ENCODE measurements at places on chromosomes 2 and 18.

DNA sequence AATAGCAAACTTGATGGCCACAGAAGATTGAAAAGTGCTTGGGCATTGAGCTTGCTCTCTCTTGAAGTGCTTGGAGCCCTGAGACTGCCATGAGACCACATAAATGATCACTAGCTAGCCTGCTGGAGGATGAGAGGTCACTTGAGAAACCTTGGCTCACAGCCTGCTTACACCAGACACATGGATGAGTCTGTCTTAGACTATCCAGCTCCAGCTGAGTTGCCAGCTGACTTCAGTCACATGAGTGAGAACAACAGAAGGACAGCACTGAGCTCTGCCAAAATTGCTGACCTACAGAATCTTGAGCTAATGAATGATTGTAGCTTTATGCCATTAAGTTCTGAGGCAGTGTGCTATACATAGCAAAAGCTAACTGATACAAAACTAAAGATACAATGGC, 18.1 kb downstream of the NABP1 start:
- no peak for DNase-seq

GRCh38 chr2:201852878-201853415, 46.6 kb downstream of the CDK15 start:
- DNase-seq, result no peak

DNA sequence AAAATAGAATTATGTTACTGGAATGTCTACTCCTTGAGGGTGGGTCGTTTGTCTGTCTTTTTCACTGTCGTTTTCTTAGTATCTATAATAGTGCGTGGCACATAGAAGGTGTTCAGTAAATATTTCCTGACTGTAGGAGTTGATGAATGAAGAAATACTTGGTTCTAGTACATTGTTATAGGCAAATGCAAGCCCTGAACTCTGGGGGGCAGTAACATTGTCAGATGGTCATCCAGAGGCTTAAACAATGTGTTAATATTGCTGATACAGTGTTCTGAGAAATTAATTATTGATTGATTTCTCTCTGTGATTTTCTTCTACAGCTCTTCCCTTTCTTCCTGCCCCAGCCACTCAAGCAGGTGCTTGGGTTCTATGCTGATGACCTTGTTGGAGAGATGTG, 24.4 kb upstream of the THOC1 start:
- DNase-seq, result no peak

- DNase-seq, result no peak
Observed at GRCh38 chr2:113977660-113978523, 88.0 kb downstream of the ACTR3 start.

DNA sequence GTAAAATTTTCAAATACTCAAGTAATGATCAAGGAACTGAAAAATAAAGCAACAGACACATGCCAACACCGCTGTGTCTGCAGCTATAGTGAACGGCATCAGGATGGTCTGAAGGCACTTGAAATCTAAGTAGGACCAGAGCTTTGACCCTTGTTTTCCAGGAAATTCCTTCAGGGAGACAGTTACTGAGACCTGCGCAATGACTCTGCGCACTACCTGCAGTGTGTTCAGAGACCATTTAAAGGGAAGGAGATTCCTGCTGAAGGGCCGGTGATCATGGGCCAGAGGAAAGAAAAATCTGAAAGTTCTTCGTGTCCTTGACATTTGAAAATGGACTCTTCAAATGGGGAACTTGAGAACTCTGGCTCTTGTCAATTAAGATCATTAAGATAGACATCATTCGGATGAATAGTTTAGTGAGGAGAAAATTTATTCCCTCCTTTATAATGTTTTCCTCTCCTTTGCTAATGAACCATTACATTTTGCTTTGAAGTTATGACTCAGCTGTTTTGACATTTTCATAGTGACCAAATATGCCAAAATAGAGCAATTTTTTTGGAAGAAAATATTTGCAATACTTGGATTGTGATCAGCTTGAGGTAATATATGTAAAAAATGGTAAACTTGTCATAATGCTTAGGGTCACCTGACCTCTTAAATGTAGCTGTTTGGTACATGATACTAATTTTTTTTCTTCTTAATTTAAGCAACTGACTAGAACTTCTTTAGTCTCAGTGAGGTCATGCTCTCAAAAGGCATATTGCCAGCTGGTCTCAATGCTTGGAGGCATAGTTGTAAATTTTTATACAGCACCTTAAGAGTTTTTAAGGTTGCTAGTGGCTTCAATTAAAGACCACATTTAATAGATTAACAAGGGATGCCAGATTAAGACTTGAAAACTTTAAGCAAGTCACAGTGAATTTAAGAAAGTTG, 329.3 kb downstream of the ARHGAP15 start:
- no peak for DNase-seq

DNA sequence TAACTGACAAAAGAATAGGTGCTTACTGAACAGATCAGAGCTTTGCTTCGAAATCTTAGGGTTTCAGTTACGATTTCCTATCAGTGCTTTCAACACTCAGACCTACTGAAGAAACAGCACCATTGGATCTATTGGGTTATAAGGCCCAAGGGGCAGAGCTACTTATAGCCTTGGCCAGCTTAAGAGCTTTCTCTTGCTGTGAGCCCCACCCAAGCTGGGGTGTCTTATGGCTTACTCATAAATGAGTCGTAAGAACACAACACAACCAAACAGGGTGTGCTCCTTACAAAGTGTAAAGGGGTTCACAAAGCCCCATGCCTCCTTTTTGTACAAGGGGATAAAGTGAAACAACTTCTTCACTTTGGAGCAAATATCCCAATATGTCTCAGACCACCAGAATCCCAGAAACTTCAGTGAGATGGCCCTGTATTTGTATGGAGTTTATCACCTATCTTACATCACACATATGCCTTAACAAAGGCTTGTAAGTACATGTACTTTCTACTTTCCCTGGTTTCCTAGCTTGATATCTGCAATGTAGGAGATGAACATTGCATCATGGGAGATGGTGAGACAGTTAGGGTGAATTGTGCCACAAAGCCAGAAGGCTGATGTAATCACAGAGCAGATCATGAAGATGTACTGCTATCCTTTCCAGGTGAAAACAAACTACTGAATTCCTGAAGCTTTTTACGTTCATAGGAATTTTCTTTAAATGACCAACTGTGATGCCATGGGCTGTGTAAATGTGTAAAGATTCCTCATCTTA, 115.5 kb upstream of the GLI2 start:
- no peak for DNase-seq

DNA sequence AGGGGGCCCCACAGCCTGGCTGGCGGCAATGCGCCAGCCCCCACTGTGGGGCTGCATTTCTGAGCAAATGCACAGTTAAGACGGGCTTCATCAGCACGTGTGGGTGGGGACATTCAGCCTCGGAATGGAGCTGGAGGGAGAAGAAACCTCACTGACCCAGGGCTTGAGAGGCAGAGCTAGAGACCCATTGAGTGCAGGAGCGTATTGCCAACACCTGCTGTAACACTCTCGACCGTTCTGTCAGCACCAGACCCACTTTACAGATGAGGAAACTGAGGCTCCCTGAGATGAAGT, 200.9 kb upstream of the RAB6C start:
- no peak for DNase-seq

DNA sequence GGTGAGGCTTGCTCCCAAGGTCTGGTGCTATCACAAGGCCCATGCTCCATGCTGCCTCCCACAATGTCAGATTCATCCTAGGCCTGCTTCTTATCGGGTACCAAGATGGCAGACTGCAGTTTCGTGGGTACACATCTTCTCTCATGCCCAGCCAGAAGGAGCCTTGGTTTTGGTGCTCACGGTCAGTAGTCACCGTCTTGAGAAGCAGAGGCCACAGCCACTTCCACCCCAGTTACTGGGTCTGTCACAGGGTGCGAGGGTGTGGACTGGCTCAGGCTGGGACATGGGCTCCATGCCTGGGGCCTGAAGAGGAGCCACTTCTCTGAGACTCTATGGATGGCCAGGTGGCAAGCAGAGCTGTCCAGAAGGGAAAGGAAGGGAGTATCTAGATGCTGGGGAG, 178.8 kb upstream of the HS6ST1 start:
- DNase-seq, result no peak

DNA sequence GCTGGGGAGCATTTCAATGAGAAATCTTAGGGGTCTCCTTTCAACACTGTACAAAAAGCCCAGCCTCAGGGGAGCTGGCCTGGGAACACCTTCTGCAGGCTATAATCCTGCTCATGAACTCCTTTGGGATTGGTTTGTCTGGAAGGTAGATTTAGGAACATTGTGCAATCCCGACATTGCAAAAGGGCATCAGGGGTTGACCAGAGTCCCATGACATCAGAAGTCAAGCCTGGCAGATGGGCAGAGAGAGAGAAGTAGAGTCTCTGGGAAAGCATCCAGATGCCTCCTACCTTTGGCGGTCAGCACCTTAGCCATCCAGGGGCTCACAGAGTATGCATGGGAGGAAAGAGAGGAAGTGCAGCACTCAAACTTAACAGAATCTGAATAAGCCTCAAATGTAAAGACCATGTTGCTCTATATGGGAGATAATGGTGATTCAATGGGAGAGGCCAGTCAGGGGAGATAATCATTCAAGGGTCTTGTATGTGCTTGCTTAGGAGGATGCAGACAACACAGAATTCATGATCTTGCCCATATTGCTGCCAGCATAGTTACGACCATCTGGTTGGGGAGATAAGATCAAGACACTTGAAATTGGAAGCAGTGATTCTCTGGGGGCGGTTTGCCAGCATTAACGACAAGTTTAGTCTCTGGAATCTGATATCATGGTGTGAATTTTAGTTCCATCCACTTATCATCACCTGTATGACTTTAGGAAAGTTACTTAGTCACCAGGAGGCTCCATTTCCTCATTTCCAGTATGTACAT, 58.3 kb upstream of the UPP2 start:
- no peak for DNase-seq

- no peak for DNase-seq
Observed at GRCh38 chr2:118846442-118846952, 951 bp downstream of the EN1 start.

GRCh38 chr2:70991142-70991541, 3.5 kb downstream of the TEX261 start:
- no peak for DNase-seq

DNA sequence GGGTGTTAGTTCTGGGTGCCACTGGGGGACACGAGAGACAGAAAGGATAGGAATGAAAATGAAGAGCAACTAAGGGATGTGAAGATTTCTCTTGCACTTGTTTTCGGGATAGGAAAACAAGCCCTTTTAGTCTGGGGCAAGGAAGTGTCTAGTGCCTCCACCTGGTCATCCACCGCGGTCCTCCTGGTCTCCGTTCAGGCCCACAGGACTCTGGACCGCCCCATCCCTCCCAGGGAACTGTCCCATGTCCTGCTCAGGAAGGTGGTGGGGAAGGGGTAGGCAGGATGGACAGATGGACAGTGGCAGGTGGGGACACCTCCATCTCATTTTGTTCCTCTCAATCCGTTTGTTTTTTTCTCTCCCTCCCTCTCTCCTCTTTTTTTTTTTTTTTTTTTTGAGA, 45.9 kb downstream of the AGAP1 start:
- no peak for DNase-seq

DNA sequence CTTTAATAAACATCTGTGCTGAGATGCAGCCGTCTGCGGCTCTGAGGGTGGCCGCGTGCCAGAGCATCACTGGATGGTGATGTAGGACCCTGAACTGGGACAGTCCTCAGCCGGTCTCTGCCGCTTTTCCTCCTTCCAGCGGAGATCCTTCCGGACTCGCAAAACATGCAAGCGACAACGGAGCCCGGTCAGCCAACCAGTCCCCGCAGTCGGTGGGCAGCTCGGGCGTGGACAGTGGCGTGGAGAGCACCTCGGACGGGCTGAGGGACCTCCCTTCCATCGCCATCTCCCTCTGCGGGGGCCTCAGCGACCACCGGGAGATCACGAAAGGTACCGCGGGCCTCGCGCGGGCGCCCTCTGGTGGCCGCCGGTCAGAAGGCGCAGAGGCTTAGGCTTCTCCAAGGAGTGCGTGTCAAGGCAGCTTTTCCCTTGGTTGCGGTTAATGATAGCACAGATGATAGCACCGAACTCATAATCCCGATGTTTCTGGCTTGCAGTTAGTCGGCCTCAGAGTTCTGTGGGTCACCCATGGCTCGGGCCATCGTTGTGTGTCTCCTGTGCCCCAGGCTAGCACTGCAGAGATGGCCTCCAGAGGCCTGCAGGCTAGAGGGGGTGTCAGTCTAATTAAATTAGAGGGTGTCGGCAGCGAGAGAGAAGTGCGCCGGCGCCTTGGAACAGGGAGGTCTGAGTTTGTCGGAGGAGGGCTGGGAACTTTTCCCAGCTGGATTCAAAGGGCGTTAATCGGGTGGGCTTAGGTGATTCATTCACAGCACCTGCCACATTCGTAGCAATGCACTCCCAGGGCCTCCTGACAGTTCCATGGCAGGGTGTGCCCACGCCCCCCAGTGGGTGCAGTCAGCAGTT, 38.5 kb downstream of the LPIN1 start:
- DNase-seq, result peak; percentile 30

GRCh38 chr2:10188211-10188610, 65.7 kb downstream of the RRM2 start:
- no peak for DNase-seq

DNA sequence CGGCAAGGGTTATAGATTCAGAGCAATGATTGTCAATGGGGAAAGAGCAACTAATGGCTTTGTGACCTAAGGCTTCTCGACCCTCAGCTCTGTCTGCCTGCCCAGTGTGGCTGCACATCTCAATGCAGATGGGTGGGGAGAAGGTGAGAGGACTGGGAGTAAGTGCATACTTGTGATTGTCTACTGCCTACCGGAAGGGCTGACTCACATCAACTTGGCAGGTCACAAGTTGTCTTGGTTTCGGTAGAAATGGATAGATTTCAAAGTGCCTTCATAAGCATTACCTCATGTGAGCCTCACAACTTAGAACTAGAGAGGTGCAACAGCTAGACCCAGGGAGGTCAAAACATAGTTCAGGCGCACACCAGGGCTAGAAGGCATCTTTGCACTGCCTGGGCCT, 29.4 kb downstream of the STAT1 start:
- DNase-seq, result no peak

DNA sequence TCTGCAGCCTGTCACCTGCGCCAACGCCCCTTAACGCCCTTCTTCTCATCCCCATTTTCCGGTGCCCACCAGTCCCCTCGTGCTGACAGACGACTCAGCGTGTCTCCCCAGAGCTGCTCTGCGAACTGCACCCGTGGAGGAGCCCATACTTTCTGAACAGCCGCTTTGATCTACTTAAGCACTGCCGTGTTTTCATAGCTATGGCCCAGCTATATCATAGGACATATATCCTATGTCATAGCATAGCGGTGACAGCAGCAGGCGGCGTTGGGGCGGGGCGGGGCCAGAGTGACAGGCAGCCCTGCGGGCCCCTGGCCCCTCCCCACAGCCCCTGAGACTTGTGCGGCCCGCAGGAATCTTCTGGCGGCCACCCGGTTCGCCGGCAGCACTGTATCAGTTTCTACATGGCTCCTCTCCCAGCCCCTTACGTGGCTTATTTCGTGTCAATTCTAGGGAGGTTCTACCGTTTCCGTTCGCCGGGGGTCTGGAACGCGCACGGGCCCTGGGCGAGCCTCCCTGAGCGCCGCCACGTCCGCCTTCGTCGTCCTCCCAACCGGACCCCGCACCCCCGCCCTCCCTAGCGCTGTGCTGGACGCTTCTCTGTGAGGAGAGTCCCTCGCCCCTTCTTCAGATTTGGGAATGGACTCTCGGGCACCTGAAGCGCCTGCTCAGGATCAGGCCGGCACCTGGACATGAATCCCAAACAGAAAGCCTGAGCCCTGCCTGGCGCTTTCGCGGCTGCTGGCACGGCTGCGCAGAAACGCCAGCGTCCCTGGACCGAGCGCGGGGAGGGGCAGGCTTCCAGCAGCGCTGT, 35.4 kb downstream of the PTPN18 start:
- peak; percentile 43 for DNase-seq

- no peak for DNase-seq
Observed at GRCh38 chr2:236171680-236172254, 3.6 kb upstream of the GBX2 start.
